Forelimb muscle (tissue), 1 donor: ENCODE measurements at places on chromosomes 5 and 9.

GRCh38 chr5:179165421-179166170 is 105.4 kb downstream of the ZNF354C start:
- no peak for DNase-seq

- peak; percentile 54 for DNase-seq
Observed at GRCh38 chr9:94945197-94946144, 219.0 kb downstream of the AOPEP start.

DNA sequence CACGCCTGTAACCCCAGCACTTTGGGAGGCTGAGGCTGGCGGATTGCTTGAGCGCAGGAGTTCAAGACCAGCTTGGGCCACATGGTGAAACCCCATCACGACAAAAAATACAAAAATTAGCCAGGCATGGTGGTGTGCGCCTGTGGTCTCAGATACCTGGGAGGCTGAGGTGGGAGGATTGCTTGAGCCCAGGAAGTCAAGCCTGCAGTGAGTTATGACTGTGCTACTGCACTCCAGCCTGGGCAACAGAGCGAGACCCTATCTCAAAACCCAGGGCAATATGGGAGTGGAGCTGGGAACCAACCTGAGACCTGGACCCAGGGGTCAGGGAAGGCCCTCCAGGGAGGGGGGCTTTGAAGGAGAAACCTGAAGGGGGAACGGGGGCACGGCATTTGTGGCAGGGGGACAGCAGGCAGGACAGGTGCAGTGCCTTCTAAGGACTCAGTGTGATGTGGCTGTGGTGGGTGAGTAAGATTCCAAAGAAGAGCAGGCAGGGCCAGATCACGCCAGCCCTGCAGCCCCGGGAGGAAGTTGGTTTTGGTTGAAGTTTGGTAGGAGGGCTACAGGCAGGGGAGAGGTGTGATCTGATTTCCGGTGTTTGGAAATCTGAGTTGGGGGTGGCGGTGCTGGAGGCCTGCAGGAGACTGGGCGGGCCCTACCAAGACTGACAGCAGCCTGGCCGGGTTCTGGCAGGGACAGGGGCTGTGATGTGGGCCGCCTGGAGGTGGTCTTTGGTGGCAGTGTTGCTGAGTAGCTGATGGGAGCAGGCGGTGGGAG is 46.2 kb downstream of the NTNG2 start:
- DNase-seq: no peak

DNA sequence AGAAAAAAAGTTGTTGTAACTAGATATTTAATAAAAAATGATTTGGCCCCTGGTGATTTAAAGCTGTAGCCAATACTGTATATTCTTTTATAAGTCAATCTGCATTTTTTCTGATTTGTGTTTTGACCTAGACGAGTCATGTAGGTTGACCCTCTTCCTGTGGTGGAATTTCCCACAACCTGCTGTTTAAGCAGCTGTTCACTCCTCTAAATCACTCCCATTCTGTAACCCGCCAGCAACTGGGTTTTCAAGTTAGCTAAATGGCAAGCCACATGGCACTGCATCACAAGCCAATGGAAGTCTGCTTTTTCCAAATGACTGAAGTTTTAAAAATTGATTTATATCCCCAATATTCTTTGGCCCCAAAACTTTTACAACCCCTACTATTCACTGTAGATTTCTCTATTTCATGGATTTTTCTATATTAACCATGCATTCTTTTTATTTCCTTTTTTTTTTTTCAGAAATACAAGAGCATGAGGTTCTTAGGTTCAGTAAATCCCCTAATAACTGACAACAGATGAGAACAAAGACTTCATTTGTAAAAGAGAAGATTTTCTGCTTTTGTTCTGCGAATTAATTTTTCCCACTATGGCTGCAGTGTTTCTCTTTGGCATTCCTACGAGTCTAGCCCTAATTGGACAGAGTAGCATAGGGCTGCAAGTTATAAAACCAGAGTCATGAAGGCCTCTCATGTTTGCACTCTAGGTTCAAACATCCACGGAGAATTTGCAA is 184.5 kb upstream of the TLE4 start:
- DNase-seq: no peak

GRCh38 chr5:163964671-163965070 is 459.3 kb downstream of the MAT2B start:
- peak; percentile 16 for DNase-seq

- DNase-seq: no peak
Observed at GRCh38 chr9:118533850-118534249, 829.6 kb downstream of the TLR4 start.

DNA sequence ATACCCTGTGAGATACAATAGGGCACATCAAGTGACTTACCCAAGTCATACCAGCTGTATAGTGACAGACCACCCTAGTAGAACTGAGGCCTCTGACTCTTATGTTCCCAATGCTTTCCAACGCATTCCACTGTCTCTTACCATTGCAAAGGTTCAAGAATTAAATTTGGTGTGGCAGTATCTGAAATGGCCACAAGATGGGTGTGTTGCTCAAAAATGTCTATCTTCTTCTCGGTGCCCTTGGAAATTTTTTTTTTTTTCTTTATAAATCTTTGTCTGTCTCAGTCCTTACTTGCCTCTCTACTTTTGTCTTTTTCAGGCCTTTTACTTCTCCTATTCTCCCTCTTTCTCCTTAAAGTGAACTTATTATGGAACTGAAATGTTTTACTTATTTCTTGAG is 48.4 kb downstream of the GPR21 start:
- no peak for DNase-seq

DNA sequence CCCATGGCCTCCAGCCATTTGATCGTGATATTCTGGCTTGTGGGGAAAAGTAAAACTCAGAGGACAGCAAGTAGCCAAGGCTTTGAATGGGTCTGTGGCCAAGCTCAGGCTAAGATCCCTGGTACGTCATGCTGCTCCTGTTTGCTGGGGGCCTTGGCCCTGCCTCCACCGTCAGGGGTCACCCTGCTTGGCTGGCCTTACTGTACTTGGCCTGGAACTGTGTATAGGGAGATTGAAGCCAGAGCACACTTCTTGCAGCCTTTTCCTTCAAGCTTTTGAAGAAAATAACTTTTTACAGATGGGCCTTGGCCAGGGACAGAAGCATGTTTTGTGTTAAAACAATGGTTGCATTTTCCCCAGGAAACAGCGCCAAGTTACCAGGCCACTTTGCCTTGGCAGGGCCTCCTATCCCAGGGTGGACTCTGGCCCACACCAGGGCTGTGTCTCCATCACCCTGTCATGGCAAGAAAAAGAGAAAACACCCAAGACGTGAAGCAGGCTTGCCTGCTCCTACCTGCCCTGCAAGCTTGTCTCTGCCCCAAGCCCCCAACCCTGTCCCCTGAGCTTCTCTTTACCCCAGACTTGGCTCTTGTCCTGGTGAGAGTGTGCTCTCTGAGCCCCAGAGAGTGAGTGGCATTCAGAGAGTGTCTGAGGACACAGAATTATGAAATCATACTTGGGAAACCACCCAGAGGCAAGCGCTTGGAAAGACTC is 286.9 kb downstream of the GADD45G start:
- peak; percentile 26 for DNase-seq

- DNase-seq: no peak
Observed at GRCh38 chr5:36685631-36686288, 79.4 kb downstream of the SLC1A3 start.

GRCh38 chr5:180126716-180127681 is 55.4 kb upstream of the RNF130 start:
- no peak for DNase-seq

- no peak for DNase-seq
Observed at GRCh38 chr9:16868701-16869100, 1.8 kb downstream of the BNC2 start.

DNA sequence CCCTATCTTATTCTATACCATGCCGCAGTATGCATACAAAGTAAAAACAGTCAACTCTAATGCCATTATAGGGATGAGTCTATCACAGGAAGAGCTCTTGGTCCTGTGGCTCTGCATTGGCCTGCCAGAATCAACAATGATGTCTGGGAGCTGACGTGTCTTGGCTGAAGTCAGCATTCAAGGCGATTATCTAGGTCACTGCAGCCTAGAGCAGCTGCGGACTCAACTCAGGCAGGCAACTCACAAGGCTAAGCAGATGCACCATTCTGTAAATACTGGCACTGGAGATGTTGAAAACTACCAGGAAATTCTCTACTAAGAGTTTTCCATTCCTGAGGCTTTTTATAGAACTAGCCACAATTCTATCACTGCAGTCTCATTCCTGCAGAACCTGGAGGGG is 13.3 kb downstream of the SPATA9 start:
- DNase-seq: peak; percentile 75

- no peak for DNase-seq
Observed at GRCh38 chr5:145510769-145511168, 324.4 kb downstream of the PRELID2 start.

DNA sequence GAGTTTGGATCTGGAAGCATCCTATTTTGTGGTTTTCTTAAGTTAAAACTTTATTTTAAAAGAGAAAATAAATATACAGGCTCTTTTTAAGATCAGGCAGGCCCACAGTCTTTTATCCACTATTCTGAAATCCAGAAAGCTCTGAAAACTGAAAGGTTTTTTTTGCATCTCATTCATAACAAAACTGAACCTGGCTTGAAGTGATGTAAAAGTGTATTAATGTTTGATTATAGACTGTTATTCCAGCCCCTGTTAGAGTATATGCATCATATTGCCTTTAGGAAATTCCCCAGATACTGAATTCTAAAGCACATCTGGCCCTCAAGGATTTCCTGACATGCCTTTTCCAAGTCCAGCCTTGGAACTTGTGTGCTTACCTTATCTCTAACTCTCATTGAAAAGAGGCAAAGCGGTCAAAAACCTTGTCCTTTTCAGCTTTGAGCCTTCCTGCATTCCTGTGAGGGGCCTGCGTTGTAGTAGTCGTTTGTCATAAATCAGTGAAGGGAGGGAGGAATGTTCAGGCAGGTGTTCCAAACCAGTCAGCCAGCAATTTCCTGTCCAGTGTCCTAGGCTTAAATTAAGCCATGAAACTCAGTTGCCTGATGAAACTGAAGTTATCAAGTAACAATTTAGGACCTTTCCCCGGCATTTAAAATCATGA is 110.4 kb downstream of the TLE4 start:
- DNase-seq: no peak

- DNase-seq: no peak
Observed at GRCh38 chr5:141778206-141778605, 96.2 kb upstream of the ARAP3 start.
